GM03348 (cell line): ENCODE measurements at places on chromosomes 12 and 14.

DNA sequence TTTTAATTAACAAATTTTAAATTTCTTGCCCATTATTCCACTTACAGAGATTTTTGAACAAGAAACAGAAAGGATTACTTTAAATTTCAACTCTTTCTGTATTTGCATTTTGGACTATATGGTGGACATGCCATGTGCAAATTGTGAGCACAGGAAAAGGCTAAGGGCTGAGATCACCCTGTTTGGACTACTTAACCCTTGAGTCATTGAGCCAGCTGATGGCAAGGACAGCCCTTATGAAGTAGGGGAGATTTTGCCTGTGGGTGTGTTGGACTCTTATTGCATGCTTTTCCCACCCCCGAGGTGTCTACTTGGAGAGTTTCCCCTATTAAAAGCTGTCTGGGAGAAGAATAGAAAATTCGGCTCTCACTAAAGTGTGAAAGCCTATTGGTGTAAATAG, 17.2 kb downstream of the DERA start:
- peak; percentile 83 for DNase-seq

DNA sequence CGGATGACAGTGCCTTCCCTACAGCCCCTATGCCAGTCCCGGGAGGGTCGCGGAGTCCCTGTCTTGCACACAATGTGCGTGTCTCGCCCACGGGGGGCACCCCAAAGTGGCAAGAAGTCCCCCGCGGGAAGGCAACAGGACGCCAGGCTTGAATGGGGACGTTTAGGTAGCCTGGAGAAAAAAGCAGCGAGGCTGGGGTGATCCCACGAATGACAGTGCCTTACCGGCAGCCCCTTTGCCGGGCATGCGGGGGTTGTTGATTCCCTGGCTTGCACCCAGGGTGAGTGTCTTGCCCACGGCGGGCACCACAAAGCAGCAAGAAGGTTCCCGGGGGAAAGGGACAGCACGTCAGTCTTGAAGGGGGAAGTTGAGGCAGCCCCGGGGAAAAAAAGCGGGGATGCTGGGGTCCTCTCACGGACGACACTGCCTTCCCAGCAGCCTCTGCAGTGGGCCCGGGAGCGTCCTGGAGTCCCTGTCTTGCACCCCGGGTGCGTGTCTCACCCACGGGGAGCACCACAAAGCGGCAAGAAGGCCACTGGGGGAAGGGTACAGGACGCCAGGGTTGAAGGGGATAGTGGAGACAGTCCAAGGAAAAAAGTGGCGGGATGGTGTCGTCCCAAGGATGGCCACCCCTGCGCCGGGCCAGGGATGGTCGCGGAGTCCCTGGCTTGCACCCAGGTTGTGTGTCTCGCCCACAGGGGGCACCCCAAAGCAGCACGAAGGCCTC, 156.8 kb upstream of the ALG10B start:
- no peak for DNase-seq

- no peak for DNase-seq
Observed at GRCh38 chr12:94753036-94753679, 102.8 kb upstream of the TMCC3 start.

- DNase-seq: peak; percentile 10
Observed at GRCh38 chr14:35534208-35534872, 376 bp downstream of the INSM2 start.

GRCh38 chr12:102528111-102528510, 47.7 kb upstream of the IGF1 start:
- peak; percentile 25 for DNase-seq

DNA sequence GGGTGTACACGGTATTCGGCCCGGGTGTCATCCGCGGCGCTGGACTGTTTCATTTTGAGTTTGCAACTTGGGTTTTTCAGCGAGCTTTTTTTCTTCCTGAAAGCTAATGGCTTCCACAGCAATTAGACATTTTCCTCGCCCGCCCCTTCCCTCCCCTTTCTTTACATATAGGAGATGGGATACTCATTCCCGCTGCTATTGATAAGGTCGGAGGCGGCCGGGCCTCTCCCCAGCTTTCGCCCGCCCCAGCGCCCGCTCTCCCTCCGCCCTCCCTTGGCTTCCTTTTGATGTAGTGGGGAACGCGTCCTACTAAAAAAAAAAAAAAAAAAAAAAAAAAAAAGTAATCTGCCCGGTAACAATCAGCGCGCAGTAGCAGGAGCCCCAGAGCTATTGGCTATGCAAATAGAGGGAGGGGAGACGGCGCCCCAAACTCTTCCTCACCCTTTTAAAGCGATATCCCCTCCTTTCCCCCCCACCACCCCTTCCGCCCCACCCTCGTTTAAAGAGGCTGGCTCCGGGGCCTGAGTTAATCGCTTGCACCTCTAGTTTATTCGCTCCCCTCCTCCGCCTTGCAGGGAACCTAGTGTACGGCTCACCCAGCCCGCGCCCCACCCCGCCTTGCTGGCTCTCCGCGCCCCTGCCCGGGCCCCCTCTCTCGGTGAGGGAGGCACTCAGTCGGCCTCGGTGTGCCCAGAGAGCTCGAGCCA, 1.7 kb upstream of the CCND2 start:
- DNase-seq: peak; percentile 36

GRCh38 chr12:53093777-53094393, 3.6 kb upstream of the IGFBP6 start:
- no peak for DNase-seq

DNA sequence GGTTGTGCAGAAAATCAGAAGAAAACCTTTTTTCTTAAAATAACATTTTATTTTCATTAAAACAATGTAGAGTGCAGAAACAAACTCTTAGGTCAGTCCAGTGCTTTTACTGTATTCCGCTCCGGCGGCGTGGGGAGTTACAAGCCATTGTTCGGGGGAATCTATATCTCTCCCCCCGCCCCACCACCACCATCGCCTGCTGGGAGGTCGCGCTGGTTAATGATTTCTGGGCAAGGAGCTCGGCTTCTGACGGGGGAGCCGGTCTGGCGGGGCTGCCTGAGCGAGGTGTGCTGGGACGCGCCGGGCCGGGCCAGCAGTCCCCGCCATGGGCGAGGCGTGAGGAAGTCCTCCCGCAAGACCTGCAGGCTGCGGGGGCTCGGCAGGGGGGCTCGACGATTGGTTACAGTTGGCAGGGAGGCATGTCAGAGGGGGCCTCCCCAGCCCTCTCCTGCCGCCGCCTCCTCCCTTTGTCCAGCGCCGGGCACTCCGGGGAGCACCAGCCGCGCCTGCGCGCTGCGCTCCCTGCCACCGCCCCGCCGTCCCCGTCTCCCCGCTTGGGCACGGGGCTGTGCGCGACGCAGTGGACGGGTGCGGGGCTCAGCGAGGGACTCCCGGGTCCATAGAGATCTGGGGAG, 1.0 kb upstream of the DUSP6 start:
- peak; percentile 90 for DNase-seq

GRCh38 chr12:48358937-48359513, 8.3 kb upstream of the ZNF641 start:
- no peak for DNase-seq

DNA sequence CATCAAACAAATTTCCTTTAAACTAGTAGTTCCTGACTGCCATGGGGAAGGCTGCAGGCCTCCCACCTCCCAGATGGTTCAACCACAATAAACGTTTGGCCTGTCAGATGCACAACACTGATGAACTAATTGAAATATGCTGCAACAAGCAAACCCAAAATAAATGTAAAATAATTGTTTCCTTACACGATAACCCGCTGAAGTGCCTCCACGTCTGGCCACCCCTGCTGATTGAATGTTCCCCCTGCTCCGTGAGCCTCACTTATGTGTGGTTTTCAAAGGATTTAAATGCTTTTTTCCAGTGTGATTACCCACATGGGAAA, 8.4 kb downstream of the PITPNM2 start:
- DNase-seq: no peak

GRCh38 chr12:11040162-11040561, 9.0 kb upstream of the TAS2R31 start:
- peak; percentile 9 for DNase-seq

GRCh38 chr14:81435391-81436295, 35.5 kb upstream of the STON2 start:
- peak; percentile 24 for DNase-seq

GRCh38 chr12:13900718-13901117, 80.7 kb downstream of the GRIN2B start:
- no peak for DNase-seq

DNA sequence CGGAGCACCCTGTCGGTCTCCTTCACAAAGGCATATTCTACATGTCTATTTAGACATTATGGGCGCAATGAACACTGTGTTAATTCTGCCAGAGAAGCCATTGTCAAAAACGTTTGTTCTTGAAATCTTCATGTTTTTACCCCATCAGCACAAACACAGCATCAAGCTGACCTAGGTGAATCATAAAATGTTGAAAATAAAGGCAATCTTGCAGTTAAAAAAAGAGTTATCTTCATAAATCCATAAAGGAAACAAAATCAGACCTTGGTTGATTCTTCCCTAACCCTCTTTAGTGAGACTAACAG, 154.9 kb downstream of the DIO2 start:
- no peak for DNase-seq
